Stimulated activated CD4-positive, alpha-beta T cell treated with anti-CD3 and anti-CD28 coated beads, Interleukin-15, amount 100 ng/mL, for 1 hour (primary cell): ENCODE measurements at places on chromosomes 3 and 15.

DNA sequence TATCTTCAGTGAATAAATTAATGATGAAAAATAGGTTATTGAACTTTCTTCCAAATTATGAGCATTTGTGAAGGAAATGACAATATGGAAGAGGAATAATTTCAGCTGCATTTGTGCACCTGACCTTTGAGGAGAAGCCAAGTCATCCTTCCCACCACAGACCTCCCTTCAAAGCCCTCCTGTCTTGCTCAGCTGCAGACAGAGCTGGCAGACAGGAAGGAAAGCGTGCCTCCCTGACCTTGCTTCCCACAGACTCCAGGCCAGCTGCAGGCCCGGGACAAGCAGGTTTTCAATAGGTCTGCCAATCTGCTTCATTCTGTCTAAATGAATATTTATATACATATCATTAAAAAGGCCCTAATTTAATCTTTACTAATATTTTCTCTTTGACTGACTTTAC lies 152.9 kb upstream of the RBMS3 start:
- no peak for DNase-seq

DNA sequence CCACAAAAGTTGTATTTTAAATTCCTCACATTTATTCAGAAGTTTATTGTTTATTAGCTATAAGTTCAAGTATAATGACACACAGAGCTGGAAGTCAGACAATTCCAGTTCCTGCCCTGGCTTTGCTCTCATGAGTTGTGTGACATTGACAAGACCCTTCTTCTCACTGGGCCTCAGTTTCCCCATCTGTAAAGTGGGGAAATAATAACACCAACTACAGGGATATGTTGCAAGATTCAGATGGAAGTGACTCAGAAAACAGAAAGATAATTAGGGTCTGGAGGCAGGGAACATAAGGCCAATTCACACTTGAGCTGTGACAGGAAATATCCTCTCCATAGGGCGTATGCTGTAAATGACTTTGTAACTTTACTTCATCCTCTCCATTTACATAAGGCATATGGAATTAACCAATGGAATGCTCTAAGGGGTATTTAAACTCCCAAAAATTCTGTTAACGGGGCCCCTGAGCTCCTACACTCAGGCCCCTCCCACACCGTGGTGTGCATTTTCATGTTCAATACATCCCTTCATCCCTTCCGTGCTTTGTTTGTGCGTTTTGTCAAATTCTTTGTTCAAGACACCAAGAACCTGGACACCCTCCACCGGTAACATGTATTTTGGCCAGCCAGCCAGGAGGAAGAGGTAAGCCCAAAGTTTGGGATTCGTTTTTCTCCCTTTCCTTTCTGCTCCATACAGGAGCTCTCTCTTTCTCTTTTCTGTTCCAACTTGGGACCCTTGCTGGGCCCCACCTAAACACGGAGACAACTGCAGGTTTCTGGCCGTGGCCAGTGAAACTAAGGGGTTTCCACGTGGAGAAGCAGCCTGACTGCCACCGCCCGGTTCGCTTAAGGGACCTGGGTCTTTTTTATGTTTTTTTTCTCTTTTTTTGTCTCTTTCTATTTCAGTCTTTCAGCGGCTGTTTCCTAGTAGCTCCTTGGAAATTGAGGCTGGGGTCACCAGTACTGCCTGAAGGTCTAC lies 16.9 kb downstream of the CYP11A1 start:
- DNase-seq: no peak

DNA sequence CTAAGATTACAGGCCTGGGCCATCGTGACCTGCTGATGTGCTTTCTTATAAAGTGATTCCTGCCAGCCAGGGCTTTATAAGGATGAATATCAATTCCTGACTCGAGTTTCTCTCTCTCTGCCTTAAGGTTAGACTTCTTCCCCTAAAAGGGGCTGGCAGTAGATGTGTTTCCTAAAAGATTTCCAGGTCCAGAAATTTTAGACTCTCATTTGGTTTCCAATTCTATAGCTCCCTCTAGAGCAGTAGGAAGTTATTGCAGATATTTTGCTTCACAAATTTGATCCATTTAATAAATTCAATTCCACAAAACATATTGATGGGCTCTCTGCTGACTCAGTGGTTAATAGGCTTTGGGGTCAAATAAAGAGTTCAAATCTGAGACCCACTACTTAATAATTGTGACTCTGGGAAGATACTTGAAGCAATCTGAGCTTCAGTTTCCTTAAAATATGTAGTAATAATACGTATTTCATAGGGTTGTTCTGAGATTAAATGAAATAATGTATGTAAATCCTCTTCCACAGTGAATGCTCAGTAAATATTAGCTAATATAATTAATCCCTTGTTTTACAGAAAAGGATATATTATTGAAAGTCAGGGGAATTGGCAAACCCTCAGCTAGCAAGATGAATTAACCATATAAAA lies 2.1 kb downstream of the TRIM69 start:
- no peak for DNase-seq

GRCh38 chr3:87979527-87979926 lies 79.3 kb downstream of the CGGBP1 start:
- no peak for DNase-seq

GRCh38 chr15:31510057-31510456 lies 183.4 kb downstream of the KLF13 start:
- DNase-seq: no peak

DNA sequence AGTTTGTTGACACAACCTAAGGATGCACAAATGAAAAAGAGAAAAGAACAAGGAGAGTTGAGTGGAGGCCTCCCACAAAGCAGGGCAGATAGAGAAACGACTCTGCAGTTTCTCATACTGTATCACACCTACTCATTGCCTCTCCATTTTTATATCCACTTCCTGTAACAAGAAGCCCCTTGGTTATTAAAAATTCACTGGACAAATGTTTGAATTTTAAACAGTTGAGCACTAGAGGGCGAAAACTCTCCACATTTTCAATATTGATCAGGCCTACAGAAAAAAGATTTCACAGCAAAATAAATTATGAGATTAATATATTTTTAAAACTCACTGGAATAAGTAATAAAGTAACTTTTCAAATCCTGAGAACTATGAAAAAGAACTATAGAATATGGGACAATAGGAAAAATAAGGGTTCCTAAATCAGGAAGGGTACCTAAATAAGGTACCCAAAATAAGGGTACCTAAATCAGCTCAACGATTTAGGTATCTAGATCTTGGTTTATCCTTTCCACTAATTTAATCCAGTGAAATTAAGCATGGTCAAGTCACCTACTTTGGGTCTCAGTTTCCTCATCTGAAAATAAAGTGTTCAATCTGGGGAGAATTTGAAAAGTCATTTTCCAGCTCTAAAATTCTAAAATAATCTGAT lies 47.0 kb upstream of the PPIB start:
- no peak for DNase-seq

DNA sequence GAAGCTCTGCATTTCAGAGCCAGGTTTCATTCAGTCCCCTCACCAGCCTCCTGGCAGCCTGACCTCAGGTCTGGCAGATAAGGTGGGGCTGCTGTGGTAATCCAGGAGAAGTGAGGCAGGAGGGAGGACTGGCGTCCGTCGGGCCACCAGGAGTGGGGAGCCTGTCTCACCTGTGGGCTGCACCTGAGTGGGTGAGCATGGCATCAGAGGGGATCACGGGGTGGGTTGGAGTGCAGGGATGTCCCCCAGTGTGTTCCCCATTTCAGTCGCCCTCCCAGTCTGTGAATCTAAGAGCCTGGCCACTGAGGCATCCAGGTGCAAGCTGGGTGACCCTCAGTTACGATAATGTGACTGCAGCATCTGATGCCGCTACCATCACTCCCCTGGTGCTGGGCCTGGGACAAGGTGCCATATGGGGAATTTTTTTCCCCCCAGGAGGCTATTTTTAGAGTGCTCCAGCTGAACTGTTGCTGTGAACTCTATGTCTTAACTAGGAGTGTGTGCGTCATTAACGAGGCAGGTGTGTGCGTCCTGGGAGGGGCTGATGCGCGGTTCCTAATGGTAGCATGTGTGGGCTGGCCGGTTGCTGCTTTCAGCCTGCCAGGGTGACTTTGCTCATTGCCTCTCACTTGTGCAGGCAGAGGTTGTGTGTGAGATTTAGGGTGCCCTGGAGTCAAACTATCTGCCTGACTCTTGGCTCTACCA lies 165.2 kb downstream of the SLCO3A1 start:
- no peak for DNase-seq

GRCh38 chr3:156050918-156051317 lies 69.5 kb upstream of the KCNAB1 start:
- DNase-seq: no peak

GRCh38 chr3:127803619-127804018 lies 18.7 kb downstream of the MGLL start:
- no peak for DNase-seq

DNA sequence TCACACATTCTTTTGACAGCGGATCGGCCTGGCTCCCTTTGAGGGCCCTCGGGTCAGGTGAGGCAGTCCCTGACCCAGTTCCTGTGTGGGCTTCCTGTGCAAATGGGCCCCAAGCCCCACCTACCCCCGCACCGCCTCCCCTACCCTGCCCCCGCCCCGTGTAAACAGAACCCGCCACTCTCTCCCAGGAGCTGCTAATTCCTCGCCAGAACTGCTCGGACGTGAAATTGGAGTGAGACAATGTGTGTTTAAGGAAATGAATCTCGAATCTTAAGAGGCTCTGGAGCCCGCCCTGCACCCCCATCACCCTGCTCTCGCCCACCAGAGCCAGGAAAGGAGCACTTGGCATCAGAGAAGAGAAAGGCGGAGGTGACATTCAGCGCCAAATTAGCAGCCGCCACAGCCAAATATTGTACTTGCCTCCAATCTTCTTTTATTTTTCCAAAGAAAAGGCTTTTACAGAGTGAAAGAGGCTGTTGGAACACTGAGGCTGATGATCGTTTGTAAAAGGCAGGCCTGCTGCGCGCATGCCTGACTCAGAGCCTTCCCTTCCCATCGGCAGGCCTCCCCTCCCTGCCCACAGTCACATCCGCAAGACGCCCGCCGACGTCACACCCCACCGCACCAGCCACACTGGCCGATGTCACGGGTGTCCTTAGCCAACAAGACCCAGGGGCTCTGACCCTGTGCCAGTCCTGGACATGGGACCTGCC lies 53.1 kb downstream of the CACNA2D2 start:
- peak; percentile 38 for DNase-seq

- DNase-seq: peak; percentile 1
Measured at GRCh38 chr3:57557085-57557537, 1.0 kb downstream of the PDE12 start.

DNA sequence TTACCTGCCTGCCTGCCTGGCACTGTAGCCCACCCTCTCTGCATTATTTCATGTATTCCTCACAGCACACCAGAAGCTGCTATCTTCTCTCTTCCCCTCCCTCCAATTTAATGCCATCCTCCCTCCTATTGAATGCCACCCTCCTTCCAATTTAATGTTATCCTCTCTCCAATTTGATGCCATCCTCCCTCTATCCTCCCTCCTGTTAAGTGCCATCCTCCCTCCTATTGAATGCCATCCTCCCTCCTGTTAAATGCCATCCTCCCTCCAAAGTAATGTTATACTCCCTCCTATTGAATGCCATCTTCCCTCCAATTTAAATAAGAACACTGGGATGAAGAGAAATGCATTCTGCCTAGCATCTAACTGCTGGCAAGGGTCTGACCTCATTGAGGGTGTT lies 11.1 kb downstream of the ATP10A start:
- DNase-seq: no peak

GRCh38 chr15:51496246-51496645 lies 126.3 kb downstream of the DMXL2 start:
- DNase-seq: no peak

GRCh38 chr3:189304465-189305351 lies 132.9 kb downstream of the TPRG1 start:
- DNase-seq: no peak

DNA sequence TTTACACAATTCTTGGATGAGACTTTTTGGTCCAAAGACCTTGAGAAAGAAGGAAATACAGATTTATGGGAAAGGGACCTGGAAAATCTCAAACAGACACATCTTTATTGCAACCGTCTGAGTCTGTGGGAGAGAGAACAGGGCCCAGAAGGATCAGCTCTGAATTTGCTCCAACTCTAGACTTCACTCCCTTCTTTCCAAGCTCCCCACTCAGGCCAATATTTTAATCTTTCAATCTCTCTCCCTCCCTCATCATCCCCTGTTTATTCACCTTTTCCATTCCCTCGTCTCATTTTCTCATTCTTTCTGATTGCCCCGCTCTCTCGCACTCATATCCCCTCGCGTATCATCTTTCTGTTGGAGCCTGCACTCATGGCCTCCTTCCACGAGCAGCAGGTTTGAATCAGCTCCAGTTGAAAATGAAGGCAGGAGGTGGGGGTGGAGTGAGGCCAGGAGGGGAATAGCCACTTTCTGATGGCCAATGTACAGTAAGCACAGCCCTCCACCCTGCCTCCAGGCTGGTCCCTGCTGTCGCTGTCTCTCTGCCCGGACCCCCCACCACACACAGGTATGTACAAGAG lies 63.6 kb upstream of the BOC start:
- no peak for DNase-seq

DNA sequence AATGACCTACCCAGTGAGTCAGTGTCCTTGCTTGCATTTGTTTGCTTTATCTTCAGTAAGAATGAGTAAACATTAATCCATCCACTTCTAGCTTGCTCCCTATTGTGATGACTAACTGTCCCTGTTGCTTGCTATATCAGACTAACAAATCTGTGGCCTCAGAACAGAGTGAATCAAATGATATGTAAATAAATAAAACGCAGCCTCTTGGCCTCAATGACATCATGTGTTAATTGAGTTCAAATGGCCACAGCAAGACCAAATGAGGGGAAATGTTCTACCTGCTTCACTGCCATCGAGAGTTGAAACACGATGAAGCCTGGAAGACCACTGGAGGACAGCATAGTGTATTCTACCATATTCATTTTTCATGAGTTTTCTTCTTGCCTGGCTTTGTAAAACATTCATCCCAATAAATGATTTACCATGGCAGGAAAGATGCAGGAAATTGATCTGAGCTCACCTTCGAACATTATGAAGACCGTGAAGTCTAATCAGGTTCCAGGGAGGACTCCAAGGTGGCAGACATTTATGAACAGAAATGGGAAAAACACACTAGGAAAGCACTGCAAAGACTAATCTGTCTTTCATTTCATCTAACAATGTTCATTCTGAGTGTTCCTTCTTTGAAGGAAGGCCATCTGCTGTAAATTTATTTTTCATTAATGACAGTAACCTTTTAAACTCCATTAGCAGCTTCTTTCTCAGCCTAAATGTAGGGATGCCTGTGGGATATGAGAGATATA lies 1144.5 kb downstream of the TUSC7 start:
- DNase-seq: no peak

DNA sequence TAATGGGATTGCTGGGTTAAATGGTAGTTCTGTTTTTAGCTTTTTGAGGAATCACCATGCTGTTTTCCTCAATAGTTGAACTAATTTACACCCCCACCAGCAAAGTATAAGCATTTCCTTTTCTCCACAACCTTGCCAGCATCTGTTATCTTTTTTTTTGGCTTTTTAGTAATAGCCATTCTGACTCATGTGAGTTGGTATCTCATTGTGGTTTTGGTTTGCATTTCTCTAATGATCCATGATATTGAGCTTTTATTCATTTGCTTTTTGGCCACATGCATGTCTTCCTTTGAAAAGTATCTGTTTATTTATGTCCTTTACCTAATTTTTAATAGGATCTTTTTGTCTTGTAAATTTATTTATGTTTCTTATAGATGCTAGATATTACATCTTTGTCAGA lies 288.2 kb downstream of the EPHA6 start:
- no peak for DNase-seq

- DNase-seq: no peak
Measured at GRCh38 chr15:68612503-68612902, 33.7 kb downstream of the CORO2B start.
